Muscle of leg (tissue), 16 donors: ENCODE measurements at places on chromosomes 5 and 9. TPM values are rescaled to one million over a fixed set of nuclear protein-coding genes. Genes with fewer than 3 reads are reported as not detected.

DNA sequence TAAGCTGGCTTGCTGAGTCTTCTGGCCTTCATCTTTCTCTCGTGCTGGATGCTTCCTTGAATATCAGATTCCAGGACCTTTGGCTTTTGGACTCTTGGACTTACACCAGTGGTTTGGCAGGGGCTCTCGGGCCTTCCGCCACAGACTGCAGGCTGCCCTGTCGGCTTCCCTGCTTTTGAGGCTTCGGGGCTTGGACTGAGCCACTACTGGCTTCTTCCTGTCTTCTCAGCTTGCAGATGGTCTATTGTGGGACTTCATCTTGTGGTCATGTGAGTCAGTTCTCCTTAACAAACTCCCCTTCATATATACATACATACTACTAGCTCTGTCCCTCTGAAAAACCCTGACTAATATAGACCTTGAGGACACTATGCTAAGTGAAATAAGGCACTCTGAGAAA, 78.3 kb upstream of the SSBP2 start:
- peak; percentile 43 for DNase-seq

- DNase-seq: no peak
These were observed 62.3 kb downstream of the LPAR1 start for GRCh38 chr9:110975969-110976368.

DNA sequence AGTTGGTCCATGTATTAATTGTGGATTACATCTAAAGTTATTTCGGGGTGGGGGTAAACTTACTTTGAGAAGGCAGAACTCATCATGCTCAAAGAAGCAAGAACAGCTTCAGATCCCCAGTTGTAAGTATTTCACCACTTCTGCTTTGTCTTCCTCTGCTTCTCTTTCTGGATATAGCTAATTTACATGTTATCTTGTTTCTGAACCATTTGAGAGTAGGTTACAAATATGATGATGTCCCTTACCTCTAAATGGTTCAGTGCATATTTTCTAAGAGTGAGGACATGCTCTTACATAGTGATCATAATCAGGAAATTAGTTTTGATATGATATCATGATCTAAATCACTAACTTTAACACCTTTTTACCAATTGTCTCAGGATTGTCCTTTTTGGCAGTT, 11.9 kb downstream of the TRIO start:
- DNase-seq: no peak

DNA sequence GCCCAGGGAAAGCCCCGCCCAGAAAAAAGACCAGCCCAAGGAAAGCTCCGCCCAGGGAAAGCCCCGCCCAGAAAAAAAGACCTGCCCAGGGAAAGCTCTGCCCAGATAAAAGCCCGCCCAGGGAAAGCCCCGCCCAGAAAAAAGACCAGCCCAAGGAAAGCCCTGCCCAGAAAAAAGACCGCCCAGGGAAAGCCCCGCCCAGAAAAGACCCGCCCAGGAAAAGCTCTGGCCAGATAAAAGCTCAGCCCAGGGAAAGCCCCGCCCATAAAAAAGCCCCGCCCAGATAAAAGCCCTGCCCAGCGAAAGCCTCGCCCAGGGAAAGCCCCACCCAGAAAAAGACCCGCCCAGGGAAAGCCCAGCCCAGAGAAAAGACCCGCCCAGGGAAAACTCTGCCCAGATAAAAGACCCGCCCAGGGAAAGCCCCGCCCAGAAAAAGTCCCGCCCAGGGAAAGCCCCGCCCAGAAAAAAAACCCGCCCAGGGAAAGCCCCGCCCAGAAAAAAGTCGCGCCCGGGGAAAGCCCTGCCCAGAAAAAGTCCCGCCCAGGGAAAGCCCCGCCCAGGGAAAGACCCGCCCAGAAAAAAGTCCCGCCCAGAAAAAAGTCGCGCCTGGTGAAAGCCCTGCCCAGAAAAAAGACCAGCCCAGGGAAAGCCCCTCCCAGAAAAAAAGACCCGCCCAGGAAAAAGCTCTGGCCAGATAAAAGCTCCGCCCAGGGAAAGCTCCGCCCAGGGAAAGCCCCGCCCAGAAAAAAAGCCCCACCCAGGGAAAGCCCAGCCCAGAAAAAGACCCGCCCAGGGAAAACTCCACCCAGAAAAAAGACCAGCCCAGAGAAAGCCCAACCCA, 11.9 kb downstream of the GRIN1 start:
- DNase-seq: no peak

GRCh38 chr5:40675396-40676133, 4.2 kb upstream of the PTGER4 start:
- no peak for DNase-seq

DNA sequence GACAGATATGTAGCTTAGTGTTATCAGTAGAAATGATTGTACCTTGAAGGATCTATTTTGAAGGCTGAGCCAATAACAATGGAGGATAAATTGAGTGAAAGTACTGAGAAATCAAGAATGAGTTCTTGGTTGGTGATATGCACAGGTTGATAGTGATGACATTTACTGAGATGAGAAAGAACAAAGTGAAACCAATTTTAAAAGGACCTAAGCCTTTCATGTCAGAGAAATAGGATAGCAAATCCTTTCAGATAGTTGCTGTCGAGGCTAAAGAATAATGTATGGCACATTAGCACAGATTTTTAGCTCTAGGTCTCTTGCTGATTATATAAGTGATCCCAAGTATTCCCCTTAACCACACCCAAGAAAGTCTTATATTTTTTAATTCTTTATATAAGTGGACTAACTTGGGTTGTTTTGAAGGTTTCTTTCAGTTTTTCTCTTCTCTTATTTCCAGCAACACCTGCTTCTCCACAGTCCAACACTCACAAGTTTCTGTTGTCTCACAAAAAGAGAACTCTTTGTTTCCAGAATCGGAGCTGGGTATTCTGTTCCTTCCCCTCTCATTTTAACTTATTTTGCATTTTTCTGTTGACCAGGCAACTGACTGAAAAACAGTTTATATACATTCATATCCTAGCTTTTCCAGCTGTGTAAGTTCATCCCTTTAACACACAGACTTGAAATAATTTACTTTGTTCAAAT, 286.9 kb upstream of the ATP10B start:
- DNase-seq: no peak

GRCh38 chr9:20620650-20621470, 1.4 kb downstream of the MLLT3 start:
- DNase-seq: peak; percentile 57

GRCh38 chr5:87231037-87231808, 36.5 kb upstream of the RASA1 start:
- peak; percentile 14 for DNase-seq

DNA sequence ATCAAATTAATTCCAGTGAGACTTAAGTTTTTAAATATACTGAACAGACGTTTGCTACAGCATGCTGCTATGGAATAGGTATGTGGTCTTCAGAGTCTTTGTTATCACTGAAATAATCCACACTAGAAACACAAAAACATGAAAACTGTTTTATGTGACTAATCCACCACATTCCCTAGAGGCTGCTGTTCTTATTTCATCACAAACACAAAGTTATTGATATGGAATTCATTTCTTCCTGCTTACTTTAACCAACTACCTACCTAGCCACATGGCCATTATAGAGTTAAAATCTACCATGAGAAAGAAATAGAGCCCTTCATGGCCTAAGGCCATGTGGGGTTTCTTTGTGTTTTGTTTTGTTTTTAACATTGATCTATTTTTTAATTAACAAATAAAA, 232.3 kb upstream of the PTGER4 start:
- DNase-seq: no peak

DNA sequence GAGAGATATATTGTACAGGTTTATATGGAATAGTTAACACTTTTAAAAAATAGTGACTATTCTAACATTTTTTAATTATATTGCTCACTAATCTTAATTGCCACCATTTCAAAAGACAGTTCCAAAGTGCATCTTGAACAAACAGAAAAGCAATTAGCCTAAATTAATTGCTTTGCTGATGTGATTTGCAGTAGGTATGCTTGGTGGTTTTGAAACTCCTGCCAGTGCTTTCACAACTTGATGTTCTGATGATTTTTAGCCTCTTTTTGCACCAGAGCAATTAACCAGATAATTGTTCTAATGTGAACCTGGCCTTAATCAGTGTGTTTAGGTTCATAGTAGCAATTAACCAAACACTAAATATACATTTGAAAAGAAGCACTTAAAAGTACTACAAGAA, 207.6 kb downstream of the FBXL17 start:
- DNase-seq: no peak

DNA sequence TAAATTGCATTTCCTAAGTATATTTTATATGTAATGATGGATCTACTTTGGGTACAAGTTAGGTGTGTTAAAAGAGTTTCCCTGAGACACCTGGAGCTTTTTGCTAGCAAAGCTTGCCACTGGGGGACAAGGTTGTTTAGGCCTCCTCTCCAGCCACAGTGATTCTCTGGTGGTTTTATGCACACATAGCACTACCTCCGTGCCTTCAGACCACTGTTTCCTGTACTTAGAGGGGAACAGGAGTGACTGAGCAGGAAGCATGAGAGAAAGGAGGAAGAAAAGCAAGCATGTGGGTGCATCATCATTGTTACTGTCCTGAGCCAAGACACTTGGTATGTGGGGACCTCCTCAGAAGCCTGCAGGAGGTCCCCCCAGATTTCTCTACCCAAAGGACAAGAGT, 272.1 kb downstream of the RASEF start:
- DNase-seq: no peak

- no peak for DNase-seq
These were observed 330.3 kb downstream of the IRX1 start for GRCh38 chr5:3925935-3926334.

GRCh38 chr9:2047144-2047671, 32.1 kb downstream of the SMARCA2 start:
- no peak for DNase-seq

DNA sequence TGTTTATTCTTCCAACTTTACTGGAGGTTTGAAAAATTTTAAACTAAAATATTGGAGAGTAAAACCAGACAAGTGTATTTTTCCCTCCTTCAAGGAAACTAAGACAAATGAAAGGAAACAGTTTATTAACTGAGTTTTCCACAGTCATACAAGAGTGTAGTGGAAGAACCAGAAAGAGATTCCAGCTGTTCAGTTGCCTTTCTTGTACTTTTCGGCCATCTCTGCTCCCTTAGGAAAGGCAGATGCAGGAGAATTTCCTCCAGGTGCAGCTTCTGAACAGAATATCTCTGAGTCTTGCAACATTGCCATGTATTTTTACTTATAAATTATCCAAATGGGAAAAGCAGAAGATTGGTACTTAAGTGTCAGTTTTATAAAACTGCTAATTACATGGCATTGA, 217.1 kb downstream of the MAST4 start:
- peak; percentile 86 for DNase-seq

- DNase-seq: peak; percentile 69
These were observed 215.7 kb downstream of the GAS1 start for GRCh38 chr9:86731511-86732063.

DNA sequence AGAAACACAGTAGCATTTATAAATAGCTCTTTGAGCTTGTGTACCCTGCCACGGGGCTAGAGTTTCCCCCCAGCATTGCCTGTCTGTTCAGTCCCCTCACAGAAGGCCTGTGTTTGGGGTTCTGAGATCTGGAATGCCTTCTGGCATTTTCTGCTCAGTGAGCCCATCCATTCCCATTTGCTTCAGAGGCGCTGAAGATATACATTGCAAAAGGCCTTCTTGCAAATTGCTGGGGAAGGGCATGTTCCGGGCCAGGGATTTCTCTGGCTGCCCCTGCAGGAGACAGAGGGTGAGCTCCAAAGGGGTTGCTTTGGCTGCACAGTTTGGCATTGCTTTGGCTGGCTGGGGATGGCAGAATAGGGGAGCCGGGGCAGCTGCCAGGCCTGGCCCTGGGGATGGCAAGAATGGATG, 308.4 kb downstream of the MSX2 start:
- DNase-seq: peak; percentile 1

GRCh38 chr5:52725065-52725746, 62.5 kb upstream of the ITGA1 start:
- DNase-seq: no peak

- no peak for DNase-seq
These were observed 49.1 kb downstream of the DOCK2 start for GRCh38 chr5:169686137-169686536.

DNA sequence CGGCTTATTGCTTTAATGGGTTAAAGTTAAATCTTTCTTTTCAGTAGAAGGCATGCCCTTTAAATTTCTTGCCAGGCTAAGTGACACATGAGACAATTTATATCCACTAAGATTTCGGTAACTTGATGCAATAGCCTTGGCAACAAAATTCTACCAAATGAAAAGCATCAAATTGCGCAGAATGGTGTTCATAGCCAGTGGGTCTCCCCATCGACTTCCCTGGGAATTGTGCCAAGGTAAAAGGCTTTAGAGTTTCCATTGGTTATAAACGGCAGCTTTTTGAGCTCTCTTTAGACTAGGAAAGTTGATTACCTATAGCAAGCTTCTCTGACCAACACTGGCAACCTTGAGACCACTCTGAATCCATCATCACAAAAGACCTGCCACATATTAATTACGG, 358.4 kb downstream of the ARRDC3 start:
- peak; percentile 91 for DNase-seq

- DNase-seq: no peak
These were observed 777.4 kb upstream of the CHD1 start for GRCh38 chr5:99706160-99706559.

GRCh38 chr9:77016526-77017504, 2.6 kb upstream of the FOXB2 start:
- DNase-seq: no peak

- no peak for DNase-seq
These were observed 78.3 kb upstream of the HCN1 start for GRCh38 chr5:45774528-45774927.

- no peak for DNase-seq
These were observed 48.6 kb downstream of the CCL28 start for GRCh38 chr5:43363445-43364152.

DNA sequence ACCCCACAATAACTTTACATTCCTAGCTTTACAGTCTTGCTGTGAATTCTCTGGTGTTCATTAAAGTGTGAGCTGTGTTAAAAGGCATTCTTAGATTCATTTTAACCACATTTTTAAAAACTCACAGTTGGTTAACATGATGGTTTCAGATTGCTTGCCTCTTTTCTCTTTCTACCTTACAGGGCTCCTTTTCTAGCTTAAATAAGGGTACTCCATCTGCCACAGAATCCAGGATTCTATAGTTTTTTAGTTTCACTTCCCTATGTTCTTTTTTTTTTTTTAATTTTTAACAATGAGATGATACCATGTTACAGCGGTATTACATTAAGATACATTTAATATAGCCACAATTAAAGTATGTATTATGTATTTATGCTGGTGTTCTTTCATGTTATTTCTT, 3.9 kb upstream of the FBXO4 start:
- no peak for DNase-seq

DNA sequence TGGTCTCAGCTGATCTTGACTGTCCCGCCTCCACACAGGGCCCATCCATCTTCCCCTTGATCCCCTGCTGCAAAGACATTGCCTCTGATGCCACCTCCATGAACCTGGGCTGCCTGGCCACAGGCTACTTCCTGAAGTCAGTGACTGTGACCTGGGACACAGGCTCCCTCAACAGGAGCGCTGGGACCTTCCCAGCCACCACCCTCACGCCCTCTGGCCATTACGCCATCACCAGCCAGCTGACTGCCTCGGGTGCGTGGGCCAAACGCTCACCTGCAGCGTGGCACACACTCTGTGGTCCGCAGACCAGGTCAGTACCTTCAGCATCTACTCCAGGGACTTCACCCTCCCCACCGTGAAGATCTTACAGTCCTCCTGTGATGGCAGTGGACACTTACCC, 71.9 kb downstream of the INSL6 start:
- no peak for DNase-seq

GRCh38 chr5:78591972-78592700, 56.4 kb downstream of the LHFPL2 start:
- no peak for DNase-seq

UBE2QL1 gene
- 2.8 TPM for polyA plus RNA-seq

PCDHGA11 gene
- 5.2 TPM for polyA plus RNA-seq

SSBP2 gene
- polyA plus RNA-seq: 57.8 TPM

PIP5K1B gene
- polyA plus RNA-seq: 0.96 TPM

SLC25A2 gene
- not detected for polyA plus RNA-seq

LURAP1L gene
- 8.4 TPM for polyA plus RNA-seq

CDKN2A gene
- polyA plus RNA-seq: 0.26 TPM

SEMA6A gene
- 41.4 TPM for polyA plus RNA-seq

IFNA4 gene
- not detected for polyA plus RNA-seq
